ENCODE measurements at places on chromosomes 7 and 10. TPM values are rescaled to one million over a fixed set of nuclear protein-coding genes. Genes with fewer than 3 reads are reported as not detected.

Gene PCGF5
- total RNA-seq = 11.2 TPM

DNA sequence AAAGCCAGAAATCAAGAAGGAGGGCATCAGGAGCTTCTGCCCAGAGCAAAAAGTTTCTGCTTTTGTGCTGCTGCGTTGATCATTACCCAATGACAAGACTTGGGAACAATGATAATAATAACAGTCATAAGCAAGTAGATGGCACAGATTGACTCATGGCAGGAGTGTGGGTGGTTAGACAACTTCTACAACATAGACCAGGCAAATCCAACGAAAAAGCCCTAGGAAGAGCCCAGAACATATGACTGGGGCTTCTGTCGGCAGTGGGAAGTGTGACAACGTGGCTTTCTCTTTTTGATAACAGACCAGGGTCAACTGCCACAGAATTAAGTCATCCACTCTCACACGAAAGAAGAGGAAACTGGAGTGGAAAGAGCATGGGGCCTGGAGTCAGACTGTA lies 85.4 kb upstream of the TRIL start:
- H3K27me3 ChIP-seq = no peaks in the 10 kb centered on the region
- H3K4me1 ChIP-seq = peaks cover 48% of the 10 kb centered on the region
- H3K27ac ChIP-seq = no peak overlapping the region
- no peak overlapping the region for H3K4me3 ChIP-seq
- peaks cover 12% of the 10 kb centered on the region for H3K36me3 ChIP-seq
- DNase-seq = no peak

- peaks cover 5% of the 10 kb centered on the region for H3K4me1 ChIP-seq
- peak overlapping the region; percentile 21 for H3K27ac ChIP-seq
- no peaks in the 10 kb centered on the region for H3K27me3 ChIP-seq
- no peak for DNase-seq
- H3K4me3 ChIP-seq = no peak overlapping the region
Measured at GRCh38 chr10:82284180-82284579, 409.2 kb downstream of the NRG3 start.

- DNase-seq = no peak
- no peaks in the 10 kb centered on the region for H3K36me3 ChIP-seq
- no peaks in the 10 kb centered on the region for H3K27me3 ChIP-seq
- no peak overlapping the region for H3K27ac ChIP-seq
- H3K4me1 ChIP-seq = peaks cover 12% of the 10 kb centered on the region
Measured at GRCh38 chr10:88262591-88263234, 320.4 kb downstream of the RNLS start.

- peaks cover 62% of the 10 kb centered on the region for H3K4me1 ChIP-seq
- no peak overlapping the region for H3K4me3 ChIP-seq
- no peak for DNase-seq
Measured at GRCh38 chr7:1083729-1084657, 3.9 kb upstream of the GPER1 start.

Gene EIF4H
- total RNA-seq = 295 TPM

GRCh38 chr7:27802999-27803398 lies 63.0 kb downstream of the TAX1BP1 start:
- no peaks in the 10 kb centered on the region for H3K4me1 ChIP-seq
- H3K27me3 ChIP-seq = no peaks in the 10 kb centered on the region
- H3K36me3 ChIP-seq = peaks cover 6% of the 10 kb centered on the region
- no peak overlapping the region for H3K27ac ChIP-seq
- H3K4me3 ChIP-seq = no peak overlapping the region

DNA sequence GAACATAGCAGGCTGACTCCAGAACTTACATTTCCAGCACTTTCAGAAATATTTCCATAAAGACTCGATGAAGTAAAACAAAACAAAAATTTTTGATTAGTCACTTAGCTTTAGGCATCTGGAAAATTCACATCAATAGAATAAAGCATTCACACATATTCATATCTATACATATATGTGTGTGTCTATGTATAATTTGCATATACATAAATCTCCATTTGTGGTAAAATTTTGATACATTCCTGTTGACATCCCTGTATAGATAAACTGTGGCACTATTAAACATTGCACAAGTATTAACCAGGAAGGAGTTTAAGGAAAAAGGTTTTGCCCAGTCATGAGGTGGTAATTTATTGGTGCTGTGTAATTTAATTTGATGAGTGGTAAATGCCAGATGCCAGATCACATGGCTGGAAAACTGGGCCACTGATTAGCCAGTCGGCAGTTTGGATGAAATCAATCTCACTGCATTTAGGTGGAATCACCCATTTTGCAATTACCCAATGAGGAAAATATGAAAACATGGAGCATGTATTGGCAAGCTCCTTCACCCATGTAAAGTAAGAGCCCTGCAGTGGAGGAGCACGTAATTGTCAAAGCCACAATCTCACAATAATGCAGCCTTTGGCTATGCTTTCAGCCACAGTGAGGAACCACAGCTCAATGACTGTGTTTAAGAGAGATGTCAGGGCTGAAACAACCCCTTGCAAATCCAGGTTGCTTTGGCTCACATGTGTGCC lies 294.6 kb downstream of the RNLS start:
- no peak for DNase-seq
- no peak overlapping the region for H3K27ac ChIP-seq
- H3K4me3 ChIP-seq = no peak overlapping the region
- no peaks in the 10 kb centered on the region for H3K4me1 ChIP-seq

Gene NAT16
- 1.7 TPM for total RNA-seq

Gene FAM241B
- total RNA-seq = 11.6 TPM

DNA sequence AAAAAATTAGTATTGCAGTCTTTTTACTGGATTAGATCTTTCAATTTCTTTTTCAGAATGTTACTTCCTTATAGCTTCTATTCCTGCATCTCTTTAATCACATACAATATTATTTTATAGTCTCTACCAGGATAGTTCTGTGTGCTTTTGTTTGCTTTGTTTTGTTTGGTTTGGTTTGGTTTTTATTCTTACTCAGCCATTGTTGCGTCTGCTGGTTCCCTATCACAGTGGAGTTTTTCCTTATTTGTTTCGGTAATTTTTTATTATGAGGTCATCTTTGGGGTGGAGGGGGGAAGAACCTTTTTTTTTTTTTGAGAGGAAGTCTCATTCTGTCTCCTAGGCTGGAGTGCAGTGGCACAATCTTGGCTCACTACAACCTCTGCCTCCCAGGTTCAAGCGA lies 9.0 kb upstream of the BAIAP2L1 start:
- no peaks in the 10 kb centered on the region for H3K4me1 ChIP-seq
- H3K4me3 ChIP-seq = no peak overlapping the region
- H3K27me3 ChIP-seq = peaks cover 7% of the 10 kb centered on the region

DNA sequence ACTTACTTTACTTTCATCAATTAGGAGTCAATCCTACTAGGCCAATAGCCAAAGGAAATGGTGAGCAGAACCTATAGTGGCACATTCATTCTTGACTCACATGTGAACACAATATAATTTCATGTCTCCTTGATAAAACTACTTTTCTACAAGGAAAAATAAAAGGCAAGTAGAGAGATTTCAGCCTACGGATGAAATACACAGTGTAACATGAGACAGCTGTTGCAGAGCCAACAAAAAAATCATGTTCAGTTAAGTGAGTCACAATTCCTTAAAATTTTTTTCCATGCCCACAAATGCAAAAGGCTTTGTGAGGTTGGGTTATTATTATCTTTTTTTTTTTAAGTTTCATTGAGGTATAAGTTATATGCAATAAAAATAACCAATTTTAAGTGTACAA lies 54.8 kb downstream of the GPR141 start:
- no peak overlapping the region for H3K4me3 ChIP-seq
- no peaks in the 10 kb centered on the region for H3K4me1 ChIP-seq
- no peak for DNase-seq
- no peaks in the 10 kb centered on the region for H3K36me3 ChIP-seq
- H3K27me3 ChIP-seq = no peaks in the 10 kb centered on the region

DNA sequence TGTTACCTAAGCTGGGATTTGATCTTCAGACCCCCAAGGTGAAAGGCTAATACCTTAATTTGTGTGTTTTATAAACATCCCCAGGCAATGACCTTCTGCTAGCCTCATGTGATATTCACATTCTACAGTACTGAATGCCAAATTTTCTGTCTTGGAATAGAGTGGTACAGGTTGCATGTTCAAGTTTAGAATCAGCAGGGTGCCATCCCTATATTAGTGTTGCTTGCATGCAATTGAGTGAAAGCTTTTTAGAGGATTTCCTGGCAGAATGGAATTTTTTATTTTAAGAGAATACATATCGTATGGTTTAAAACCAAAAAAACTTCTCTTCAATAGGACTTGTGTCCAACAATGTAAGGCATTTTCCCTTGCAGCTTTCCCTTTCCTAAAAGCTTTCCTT lies 107.3 kb downstream of the LRMDA start:
- no peak overlapping the region for H3K27ac ChIP-seq
- H3K4me3 ChIP-seq = no peak overlapping the region
- H3K4me1 ChIP-seq = peaks cover 62% of the 10 kb centered on the region
- H3K27me3 ChIP-seq = peaks cover 9% of the 10 kb centered on the region

GRCh38 chr10:129466703-129467358 lies at the start of gene MGMT:
MGMT (plus strand) TSS chr10:129467241.
- peak; percentile 89 for DNase-seq
- peak within 1 kb of the TSS; percentile 12 for H3K27ac ChIP-seq

Gene OR13A1
- total RNA-seq = not detected

Gene ELFN1
- total RNA-seq = 8.5 TPM

Gene PKD1L1
- total RNA-seq = 0.11 TPM

- peaks cover 5% of the 10 kb centered on the region for H3K36me3 ChIP-seq
- peaks cover 26% of the 10 kb centered on the region for H3K4me1 ChIP-seq
- H3K27me3 ChIP-seq = no peaks in the 10 kb centered on the region
- peak overlapping the region; percentile 3 for H3K4me3 ChIP-seq
- no peak for DNase-seq
- no peak overlapping the region for H3K27ac ChIP-seq
Measured at GRCh38 chr10:60940446-60940845, 3.5 kb downstream of the RHOBTB1 start.

Gene SH2B2
- total RNA-seq = 16.4 TPM

GRCh38 chr7:22460363-22460988 lies 39.5 kb downstream of the STEAP1B start:
- H3K27me3 ChIP-seq = no peaks in the 10 kb centered on the region
- no peak overlapping the region for H3K4me3 ChIP-seq
- peaks cover 2% of the 10 kb centered on the region for H3K36me3 ChIP-seq
- H3K27ac ChIP-seq = no peak overlapping the region
- DNase-seq = no peak

GRCh38 chr10:132030898-132031463 lies 34.8 kb upstream of the JAKMIP3 start:
- H3K4me3 ChIP-seq = no peak overlapping the region
- DNase-seq = no peak
- H3K36me3 ChIP-seq = no peaks in the 10 kb centered on the region
- no peak overlapping the region for H3K27ac ChIP-seq

DNA sequence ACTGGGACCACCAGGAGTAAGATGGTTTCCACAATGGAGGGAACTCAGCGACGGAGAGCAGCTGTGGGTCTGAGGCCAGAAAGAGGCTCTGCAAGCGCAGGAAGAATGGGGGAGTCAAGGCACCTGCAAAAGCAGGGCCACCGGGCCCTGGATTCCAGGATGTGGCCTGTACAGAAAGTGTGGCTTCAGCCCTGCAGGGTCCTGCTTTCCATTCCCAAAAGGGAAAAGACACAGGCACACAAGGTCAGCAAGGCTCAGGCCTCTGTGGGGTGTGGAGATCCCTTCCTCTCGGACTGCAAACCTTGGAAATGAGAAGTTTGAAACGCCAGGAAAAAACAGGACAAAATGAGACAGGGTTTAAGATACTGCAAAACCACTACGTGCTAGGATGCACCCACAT lies 232.5 kb downstream of the TNS3 start:
- no peaks in the 10 kb centered on the region for H3K27me3 ChIP-seq
- peaks cover 32% of the 10 kb centered on the region for H3K4me1 ChIP-seq
- no peak for DNase-seq

All from neural crest cell (in vitro differentiated cells).